Islet precursor cell (in vitro differentiated cells): ENCODE measurements at places on chromosomes 6 and 20.

- peak; percentile 72 for DNase-seq
These were observed 24.6 kb downstream of the RIMS4 start for GRCh38 chr20:44785768-44786167.

- no peak for DNase-seq
These were observed 19.3 kb downstream of the TOP1 start for GRCh38 chr20:41047975-41048305.

- DNase-seq: no peak
These were observed 1.9 kb upstream of the AFDN start for GRCh38 chr6:167824591-167825331.

GRCh38 chr6:31305703-31306219 lies 33.9 kb upstream of the HLA-C start:
- DNase-seq: no peak

DNA sequence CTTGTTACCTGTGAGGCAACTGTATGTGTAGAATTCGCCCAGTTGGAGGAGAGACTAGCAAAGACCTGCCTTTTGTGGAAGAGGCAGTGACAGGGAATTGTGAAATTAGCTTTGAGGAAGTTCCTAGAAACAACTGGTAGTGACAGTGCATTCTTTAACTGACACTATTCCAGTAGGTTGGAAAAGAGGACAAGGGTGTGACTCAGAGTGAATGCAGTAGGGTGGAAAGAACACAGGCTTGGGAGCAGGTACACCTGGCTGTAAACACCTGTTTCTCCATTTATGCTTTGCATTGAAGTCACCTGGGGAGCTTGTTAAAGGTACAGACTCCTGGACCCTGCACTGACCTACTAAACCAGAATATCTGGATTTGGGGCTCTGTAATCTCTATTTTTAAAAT lies 295.7 kb downstream of the PHACTR1 start:
- DNase-seq: no peak

DNA sequence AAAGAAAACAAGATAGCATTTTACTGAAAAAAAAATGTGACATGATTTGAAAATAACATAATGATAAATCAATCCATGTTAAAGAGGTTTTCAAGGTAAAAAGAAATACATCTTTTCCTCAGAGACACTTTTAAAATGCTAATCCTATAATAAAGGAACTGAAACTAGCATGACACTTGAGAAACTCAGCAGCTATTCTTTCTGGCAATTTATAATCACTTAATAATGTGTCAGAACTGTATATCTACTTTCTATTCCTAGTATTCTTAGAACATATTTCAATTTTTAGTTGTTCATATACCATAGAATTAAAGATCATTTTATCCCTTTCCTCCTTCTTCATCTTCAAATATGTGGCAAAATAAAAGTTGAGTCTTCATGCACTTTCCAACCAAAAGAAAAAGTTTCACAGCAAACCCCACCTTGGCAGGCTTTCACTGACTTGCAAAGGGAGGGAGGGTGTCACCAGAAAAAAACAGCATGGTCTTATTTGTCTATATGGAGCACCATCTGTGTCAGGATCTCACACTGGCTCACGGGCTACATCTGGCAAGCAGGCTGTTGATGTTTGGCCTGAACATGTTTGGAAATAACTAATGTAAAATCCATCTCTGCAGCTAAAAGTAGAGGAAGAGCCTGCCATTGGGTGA lies 48.5 kb downstream of the FHL5 start:
- no peak for DNase-seq

DNA sequence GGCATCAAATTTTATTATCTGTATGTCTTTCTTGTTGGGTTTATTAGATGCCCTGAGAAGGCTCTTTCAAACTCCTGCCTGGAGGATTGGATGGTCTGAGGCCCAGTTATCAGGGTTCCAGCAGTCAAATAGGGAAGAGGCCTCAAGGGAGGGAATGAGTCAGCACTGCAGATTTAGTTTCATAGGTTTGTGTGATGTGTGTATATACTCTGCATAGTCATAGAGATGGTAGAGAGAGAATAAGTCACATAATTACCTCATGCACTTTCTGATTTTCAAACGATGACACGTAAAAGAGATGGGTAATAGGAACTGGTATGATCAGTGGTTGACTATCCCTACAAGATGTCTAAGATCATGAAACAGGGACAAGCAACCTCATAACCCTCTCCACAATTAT lies 82.1 kb downstream of the ADAT2 start:
- no peak for DNase-seq

DNA sequence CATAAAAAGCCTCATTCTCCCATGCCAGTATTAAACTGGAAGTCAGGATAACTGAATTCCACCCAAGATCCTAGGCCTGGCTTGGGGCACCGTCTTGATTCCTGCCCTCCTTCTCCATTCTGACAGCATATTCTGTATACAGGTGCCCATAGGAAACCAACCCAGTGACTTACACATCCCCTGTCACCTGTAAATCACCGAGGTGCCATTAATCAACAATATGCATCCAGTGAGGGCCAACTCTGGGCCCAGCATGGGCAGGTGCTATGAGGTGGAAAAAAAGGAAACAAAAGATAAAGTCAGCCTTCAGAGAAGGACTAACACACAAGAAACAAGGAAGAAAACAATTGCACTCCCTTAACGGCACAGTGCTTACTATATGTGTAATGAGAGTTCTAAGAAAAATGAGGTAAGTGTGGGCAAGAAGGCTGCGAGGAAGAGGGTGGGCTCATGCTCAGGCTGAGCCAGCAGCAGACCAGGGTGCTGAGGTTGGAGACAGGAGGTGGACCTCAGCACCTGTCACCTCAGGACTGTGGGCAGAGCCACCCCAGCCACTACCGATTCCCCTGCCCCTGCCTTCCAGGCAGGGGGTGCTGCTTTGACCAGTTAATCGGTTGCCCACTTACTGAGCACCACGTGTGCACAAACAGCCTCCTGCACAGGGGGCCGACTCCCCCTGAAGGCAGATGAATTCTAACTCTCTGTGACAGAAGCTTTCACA lies 105.9 kb downstream of the TRERF1 start:
- peak; percentile 28 for DNase-seq

DNA sequence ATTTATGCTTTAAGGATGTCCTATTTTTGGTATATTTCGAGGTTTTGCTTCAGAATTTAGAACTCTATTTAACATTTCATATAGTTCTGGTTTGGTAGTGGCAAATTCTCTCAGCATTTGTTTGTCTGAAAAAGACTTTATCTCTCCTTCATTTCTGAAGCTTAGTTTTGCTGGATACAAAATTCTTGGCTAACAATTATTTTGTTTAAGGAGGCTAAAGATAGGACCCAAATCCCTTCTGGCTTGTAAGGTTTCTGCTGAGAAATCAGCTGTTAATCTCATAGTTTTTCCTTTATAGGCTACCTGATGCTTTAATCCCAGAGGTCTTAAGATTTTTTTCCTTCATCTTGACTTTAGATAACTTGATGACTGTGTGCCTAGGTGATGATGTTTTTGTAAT lies 162.7 kb upstream of the B3GAT2 start:
- DNase-seq: no peak

DNA sequence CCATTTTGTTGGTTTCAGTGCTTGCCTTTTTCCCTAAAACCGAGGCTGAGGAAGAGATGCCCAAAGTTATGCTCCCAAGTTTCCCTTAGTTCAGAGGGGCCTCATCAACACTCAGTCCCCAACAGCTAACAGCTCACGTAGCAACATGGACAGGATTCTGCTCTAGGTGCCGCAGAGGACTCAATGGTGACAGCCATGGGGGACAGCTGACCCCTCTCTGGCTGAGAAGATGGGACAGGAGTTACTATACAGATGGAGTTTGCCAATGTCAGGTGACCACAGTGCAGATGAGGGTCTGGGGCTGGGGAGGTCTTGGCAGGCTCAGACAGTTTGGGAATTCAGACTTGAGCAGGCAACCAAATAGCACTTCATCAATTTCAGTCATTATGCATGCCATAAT lies 67.3 kb downstream of the NPEPL1 start:
- DNase-seq: peak; percentile 12

GRCh38 chr6:111618407-111618806 lies 12.7 kb upstream of the TRAF3IP2 start:
- DNase-seq: no peak

DNA sequence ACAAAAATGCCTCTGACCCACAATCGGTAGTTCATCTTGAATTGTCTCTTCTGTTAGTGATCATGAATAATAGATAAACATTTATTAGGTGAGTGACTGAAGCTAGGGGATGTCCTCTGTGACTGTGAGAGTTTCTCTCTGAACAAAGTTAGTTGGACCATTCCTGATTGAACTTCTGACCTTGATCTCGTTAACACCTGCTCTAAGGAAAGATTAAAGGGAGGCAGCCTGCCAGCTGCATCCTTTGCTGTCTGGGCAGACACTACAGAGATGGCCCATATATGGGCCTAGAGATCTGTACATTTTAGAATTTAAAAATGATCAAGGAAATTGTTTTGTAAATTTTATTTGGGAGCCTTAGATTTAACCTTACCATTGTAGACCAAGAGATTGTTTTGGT lies 27.3 kb downstream of the MAPK14 start:
- no peak for DNase-seq

- peak; percentile 73 for DNase-seq
These were observed 23.5 kb downstream of the CEP250 start for GRCh38 chr20:35478804-35479472.

DNA sequence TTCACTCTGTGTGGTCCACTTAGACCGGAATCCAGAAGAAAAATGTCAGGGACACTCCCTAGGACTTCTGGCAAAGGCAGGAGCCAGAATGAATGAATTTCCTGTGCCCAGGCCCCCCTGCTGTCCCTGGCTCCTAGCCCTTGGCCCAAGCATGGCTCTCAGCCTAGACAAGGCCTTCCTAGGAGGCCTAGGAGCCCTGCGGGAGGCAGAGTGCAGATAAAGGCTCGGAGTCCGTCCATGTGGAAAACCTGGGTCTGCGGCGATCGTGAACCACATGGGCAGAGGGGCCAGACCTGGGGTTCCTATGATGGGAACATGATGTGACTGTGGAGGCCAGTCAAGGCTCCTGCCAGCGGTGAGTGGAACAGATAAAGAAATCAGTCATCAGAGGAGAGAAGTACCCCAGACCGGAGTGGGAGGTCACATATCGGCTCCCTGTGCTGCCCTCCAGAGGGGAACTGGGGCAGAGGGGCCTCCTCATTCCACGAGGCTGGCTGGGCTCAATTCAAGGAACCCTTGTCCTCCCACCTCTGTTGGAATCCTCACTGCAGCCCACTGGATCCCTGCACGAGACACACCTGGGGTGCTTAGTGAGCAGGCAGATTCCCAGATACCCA lies 5.9 kb upstream of the VSTM2L start:
- DNase-seq: peak; percentile 71

DNA sequence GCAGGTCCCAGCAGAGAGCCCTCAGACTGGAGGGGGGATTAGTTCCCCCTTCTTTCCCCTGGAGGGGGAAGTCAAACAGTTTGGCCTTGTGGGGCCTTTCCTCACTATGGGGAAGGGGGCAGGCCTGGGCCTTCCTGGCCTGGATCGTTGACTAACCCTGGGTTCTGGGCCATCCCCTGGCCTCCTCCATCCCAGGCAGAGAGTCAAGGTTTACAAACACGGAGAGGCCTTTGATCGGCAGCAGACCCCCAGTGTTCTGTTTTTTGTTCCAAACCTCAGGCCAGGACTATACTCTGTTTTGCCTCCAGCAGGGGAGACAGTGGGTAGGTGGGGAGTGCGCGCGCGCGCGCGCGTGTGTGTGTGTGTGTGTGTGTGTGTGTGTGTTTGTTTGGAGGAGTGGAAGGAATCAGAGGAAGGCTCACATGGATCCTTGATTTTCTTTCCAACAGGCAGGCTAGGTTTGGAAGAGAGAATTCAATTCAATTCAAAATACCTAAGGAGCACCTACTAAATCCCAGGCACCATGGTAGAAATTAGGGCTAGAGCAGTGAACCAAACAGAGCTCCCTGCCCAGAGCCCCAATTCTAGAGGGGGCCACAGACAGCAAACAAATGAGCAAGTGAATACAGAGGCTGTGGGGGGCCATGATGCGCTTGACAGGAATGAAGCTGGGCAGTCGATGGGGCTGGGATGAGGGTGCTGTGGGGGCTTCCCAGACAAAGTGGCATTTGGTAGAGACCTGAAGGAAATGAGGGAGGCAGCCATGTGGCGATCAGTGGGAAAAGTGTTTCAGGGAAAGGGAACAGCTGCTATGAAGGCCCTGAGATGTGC lies 14.8 kb downstream of the TP53RK start:
- no peak for DNase-seq

- DNase-seq: no peak
These were observed 66.8 kb upstream of the HMGN3 start for GRCh38 chr6:79301290-79301689.

GRCh38 chr6:159121486-159121885 lies 47.7 kb upstream of the FNDC1 start:
- no peak for DNase-seq

DNA sequence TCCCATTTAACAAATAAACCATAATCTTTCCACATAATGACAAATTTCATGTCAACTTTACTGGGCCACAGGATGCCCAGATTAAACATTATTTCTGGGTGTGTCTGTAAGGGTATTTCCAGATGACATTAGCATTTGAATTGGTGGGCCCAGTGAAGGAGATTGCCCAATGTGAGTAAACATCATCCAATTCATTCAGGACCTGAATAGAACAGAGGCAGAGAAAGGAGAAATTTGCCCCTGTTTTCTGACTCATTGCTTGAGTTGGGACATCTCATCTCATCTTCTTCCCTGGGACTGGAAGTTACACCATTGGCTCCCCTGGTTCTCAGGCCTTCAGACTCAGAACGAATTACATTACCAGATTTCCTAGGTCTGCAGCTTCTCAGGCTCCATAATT lies 142.9 kb downstream of the TPBG start:
- no peak for DNase-seq

- no peak for DNase-seq
These were observed 203.5 kb downstream of the UTRN start for GRCh38 chr6:144488590-144488989.

GRCh38 chr6:146582857-146583256 lies 15.9 kb upstream of the ADGB start:
- no peak for DNase-seq

- no peak for DNase-seq
These were observed 1323.7 kb downstream of the GRIK2 start for GRCh38 chr6:102717252-102717651.

DNA sequence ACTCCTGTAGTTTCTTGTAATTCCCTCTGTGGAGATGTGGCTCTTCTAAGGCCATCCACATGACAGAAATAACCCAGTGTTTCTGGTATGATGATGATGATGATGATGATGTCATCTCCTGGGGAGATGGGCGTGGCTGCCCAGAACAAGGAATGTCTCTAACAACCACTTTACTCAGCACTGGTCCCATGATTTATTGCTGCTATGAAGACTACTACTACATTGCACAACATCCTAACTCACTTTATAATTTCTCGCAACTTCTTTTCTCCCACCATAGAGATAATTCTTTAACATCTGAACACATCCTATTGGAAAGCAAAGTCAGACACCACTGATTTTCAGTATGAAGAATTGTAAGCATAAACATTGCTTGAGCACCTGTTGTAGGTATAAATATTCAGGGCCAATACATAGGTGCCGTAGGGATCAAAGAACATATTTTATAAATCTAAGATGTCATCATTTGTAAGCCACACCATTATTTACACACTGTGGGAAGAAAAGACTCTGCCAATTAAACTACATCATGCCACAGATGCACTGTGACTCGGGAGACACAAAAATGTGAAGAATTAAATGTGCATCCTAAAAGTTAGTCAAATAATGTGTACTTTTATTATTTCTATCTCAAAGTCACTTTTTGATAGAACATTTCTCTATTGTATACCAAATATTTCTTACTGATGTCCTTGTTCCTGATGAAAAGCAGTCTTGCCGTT lies 6.4 kb downstream of the TPMT start:
- DNase-seq: peak; percentile 60
